ENCODE measurements at places on chromosomes 1 and 21. TPM values are rescaled to one million over a fixed set of nuclear protein-coding genes. Genes with fewer than 3 reads are reported as not detected.

LEMD1 gene
- not detected for total RNA-seq

CCT3 gene
- 420 TPM for total RNA-seq

SCAF4 gene
- total RNA-seq: 18.0 TPM

SMPDL3B gene
- total RNA-seq: 1.1 TPM

CFHR4 gene
- total RNA-seq: not detected

NENF gene
- total RNA-seq: 145 TPM

PPFIA4 gene
- total RNA-seq: 0.54 TPM

AMY2A gene
- total RNA-seq: not detected

FAM163A gene
- not detected for total RNA-seq

KRTAP13-2 gene
- not detected for total RNA-seq

RYR2 gene
- total RNA-seq: 0.03 TPM

Data from A549 treated with AZD2906 at 1 μM for 4 hours (cell line).